Stimulated activated CD8-positive, alpha-beta memory T cell treated with anti-CD3 and anti-CD28 coated beads, Interleukin-15, amount 100 ng/mL, for 1 hour (primary cell): ENCODE measurements at places on chromosomes 2 and 18.

- DNase-seq = no peak
Measured at GRCh38 chr18:63606526-63606925, 19.4 kb downstream of the SERPINB13 start.

DNA sequence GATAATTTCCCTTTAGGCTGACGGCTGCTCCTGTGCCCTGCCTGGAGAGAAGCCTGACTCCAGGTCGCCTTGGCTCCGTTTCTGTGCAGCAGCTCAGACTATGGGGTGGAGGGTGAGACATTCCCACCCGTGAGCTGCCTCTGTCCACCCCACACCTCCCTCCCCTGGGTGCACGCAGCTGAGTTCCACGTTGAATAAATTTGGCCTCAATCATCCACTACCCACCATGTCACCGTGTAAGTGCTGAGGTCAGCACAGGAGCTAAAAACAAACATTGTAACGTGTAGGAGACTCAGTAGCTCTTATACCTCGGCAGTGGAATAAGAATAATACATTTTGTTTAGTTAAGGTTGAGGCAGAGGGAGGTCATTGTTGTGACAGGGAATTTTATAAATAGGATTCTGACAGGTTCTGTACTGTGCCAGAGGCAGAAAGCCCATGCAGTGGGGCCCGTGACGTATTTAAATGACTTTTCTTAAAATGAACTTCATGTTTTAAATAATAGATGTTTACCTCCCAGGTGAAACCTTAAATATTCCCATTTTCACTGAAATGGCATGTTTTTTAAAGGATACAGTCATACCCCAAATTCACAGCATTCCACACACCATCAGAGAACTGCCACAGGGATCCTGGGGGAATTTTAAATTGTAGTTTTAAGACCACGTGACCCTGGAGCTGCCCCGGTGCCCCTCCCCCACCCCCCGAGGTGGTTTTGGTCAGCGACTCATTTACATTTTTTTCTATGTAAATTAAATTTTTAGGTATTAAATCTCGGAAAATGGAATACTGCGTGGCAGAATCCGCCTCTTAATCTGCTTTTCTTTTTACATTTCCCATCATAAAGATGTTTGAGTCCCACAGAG, 50.2 kb downstream of the NFATC1 start:
- no peak for DNase-seq

GRCh38 chr2:142877216-142877838, at the start of gene KYNU:
KYNU (plus strand) TSS chr2:142877664; CDS start chr2:142885368, 7,704 bp downstream.
- DNase-seq = no peak

DNA sequence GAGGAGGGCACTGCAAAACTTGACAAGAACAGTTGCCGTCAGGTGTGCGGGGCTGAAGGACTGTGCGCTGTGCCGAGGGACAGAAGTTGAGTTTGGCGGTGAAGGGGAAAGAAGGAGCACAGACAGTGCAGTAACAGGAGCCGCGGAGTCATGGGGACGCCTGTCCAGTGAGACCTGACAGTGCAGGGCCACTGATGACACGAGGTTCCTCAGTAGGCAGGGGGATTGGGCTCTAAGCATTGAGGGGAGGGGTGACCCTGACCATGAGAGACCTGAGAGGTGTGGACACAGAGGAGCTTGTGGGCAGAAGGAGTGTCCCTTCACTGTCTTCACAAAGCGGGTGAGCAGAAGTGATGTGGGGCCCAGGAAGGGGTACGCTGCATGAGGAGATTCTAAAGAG, 104.8 kb downstream of the MTCL1 start:
- DNase-seq = no peak

GRCh38 chr18:79879566-79879965, 71.9 kb downstream of the SLC66A2 start:
- DNase-seq = no peak

DNA sequence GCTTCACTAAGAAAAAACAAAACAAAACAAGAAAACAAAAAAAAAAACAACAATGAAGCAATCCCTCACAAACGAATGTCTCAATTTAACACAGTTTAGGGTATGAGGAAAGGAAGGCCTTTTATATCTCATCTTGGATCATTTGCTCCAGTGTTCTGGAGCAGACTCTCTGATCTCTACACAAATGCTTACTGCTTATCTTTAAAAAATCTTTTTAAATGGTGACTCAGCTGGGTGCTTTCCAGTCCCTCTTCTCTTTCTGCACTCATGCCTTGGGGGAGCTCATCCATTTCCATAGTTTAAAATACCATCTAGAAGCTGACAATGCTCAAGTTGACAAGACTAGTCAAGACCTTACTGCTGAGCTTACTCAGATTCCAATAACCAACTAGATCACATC, 56.2 kb downstream of the ETAA1 start:
- no peak for DNase-seq

GRCh38 chr2:128421286-128421685, 102.6 kb upstream of the HS6ST1 start:
- DNase-seq = no peak

DNA sequence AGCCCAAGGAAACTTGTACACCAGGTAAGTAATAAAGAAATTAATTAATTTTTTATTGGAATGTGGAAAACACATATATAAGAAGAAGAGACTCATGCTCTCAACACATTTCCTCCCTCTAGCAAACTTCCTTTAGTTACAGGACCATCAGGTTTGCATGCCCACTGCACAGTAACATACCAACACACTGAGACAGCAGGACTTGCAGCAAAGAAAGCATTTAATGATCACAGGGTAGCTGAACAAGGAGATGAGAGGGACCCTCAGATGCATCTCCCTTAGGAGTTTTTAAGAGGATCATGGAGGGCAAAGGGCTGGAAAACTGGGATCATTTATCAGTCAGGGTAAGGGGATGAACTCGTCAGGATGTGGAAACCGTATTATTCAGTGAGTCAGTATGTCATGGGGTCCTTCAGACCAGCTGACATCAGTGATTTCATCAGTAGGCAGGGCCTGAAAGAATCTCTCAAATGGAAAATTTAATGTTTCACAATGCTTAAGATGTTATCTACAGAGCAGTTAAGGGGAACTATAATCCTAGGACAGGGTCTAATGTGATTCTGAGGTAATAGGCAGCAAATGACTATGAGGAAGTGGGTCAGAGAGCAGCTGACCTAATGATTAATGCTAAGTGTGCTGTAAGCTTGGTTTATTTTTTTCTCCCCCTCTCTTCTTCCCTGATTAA, 193.8 kb upstream of the RND3 start:
- no peak for DNase-seq

DNA sequence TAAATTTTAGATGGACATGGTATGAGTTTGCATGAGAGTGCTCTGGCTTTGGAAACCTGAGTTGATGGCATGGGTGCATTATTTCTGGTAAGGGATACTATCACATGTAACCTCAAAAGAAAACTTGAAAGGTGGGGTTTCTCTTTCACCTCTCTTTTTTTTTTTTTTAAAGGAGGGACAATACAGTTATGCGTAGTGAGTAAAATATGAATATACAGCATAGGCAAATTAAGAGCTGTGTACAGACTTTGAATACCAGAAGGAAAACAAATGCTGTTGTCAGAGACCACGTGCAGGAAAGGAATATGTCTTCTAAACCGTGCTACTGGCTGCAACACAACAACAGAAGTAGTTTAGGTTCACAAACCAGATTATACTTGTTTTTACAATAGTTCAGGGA, 82.1 kb downstream of the MAP4K4 start:
- no peak for DNase-seq

DNA sequence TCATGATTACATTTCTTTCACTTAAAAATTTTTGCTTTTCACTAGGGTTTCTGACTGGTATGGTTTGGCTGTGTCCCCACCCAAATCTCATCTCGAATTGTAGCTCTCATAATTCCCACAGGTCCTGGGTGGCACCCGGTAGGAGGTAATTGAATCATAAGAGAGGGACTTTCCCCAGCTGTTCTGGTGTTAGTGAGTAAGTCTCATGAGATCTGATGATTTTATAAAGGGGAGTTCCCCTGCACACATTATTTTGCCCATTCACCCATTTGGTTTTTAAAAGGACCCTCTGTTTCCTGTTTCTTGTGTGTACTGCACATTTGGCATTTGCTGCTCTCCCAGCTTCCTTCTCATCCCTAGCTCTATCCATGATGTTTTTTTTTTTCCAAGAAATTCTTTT, 27.8 kb upstream of the NETO1 start:
- no peak for DNase-seq

DNA sequence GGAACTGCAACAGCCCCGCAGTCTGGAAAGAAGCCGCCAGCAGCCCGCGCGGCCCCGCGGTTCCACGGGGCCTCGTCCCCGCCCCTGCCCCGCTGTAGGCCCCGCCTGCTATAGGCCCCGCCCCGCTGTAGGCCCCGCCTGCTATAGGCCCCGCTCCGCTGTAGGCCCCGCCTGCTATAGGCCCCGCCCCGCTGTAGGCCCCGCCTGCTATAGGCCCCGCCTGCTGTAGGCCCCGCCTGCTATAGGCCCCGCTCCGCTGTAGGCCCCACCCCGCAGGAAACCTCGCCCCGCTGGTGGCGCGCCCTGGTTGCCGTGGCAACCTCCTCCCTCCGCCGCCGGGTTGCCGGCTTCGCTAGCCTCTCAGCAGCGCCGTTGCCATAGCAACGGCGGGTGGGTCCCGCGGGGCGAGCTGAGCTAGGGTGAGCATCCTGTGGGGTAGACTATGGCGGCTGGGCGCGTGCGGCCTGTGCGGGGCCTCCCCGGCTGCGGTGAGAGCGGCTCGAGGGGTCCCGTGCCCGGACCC, 12.2 kb upstream of the KIF1A start:
- DNase-seq = peak; percentile 97

GRCh38 chr18:23619388-23619881, 33.1 kb upstream of the NPC1 start:
- DNase-seq = no peak

DNA sequence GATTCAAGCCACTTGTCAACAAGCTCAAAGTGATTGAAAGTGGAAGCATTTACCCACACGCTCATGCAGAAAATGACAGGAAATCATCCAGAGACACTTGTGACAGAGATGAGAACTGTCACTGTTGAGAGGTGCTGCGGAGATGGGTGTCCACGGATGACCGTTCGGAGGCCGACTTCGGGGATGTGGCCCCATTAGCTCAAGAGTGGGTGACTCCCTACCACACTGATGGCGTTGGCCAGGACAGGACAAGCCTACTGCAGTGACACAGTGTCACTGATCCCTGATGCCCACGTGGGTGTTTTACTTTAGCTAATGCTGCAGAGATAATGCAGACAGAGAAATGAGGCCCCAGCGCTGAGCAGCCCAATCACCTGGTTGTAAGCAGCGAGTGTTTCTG, 81.5 kb upstream of the YWHAQ start:
- no peak for DNase-seq

DNA sequence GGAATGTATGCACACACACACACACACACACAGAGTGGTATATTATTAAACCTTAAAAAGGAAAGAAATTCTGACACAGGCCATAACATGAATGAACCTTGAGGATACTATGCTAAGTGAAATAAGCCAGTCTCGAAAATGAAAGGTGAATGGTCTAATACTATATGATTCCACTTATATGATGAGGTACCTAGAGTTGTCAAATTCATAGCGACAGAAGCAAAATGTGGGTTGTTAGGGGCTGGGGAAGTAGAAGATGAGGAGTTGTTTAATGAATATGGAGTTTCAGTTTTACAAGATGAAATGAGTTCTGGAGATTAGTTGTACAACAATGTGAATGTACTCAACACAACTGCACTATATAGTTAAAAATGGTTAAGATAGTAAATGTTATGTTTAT, 118.1 kb downstream of the ABCA12 start:
- no peak for DNase-seq

DNA sequence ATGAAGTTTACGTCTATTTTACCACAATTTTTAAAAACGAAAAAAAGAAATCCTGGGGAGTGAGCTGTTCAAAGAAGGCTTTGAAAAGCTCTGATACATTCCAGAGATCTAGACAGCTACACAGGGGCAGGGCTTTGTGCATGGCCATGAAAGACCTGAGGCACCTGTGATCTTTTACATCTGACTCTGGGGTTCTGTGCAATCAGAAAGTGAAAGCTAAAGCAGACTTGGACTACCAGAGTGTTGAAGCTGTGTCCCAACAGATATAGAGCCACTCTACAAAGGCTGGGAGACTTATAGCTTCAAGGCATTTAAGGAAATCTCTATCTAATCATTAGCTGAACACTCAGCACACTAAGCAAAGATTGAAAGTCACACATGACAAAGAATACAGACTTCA, 34.1 kb downstream of the PARD6G start:
- no peak for DNase-seq

DNA sequence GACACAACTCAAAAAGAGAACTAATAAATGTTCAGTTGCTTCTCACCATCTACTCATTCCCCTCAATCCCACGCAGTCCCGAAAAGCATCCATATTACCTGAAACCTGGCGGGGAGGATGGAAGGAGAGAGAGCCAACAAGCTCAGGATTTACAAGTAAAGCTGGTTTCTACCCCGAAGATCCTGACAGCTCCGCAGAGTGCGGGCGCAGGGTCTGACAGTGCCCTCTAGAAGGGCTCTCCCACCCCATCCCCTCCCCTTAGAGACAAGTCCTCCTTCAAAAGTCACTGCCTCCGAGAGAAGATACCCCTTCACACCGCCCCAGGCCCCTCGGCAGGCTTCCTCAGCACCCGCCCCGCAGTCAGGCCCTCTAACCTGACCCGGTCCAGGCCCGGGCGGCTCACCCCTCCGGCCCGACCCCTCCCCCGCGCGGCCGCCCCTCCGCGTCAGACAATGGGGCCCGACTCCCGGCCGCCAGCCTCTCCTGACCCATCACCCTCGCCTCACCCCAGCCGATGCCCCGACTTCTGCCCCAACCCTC, 550 bp downstream of the RAB1A start:
- DNase-seq = peak; percentile 6

DNA sequence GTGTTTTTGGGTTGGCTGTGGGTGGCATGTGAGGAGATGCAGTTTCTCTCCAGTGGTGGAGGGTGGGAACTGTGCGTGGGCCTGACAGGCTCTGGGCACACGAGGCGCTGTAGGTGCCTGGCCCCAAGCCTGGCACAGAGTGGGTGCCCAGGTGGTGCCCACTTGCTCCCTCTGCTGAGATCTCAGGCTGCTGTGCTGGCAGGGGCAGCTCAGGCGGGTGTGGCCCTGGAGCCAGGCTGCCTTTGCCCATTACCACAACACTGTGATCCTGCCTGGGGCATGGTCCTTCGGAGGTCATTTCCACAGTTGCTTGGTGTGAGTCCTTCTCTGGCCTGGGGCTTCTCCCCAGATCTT, 20.4 kb downstream of the TSHZ1 start:
- DNase-seq = no peak

- DNase-seq = no peak
Measured at GRCh38 chr2:240559286-240559685, 871 bp upstream of the DUSP28 start.

DNA sequence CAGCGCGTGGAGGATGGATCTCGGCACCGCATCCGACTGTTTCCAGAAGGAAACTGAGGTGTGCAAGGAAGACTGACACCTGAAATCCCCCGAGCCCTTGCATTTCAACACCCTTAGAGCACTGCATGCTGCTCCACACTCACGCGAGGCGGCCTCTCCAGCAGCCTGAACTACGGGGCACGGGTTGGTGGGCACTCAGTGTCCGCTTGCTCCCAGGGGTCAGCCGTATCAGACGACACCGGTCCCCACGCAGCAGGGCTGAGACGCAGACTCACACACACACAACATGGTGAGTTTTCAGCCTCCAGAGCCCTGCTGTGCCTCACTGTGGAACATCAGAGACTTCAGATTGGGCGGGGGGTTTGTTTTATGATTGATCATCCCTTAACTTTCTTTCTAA, 269.9 kb downstream of the TWIST2 start:
- no peak for DNase-seq
